ENCODE measurements at places on chromosomes 7 and 10.

GRCh38 chr7:88281749-88282148 is 24.9 kb downstream of the STEAP4 start:
- no peak for DNase-seq

- DNase-seq, result no peak
These were observed 17.2 kb upstream of the RHBDD2 start for GRCh38 chr7:75861636-75862035.

GRCh38 chr10:84335516-84335915 is 7.1 kb downstream of the CCSER2 start:
- no peak for DNase-seq

- DNase-seq, result no peak
These were observed 125.4 kb upstream of the NPVF start for GRCh38 chr7:25353732-25354131.

Data from GM12878 (cell line).